ENCODE measurements at places on chromosomes 16 and 17.
A peak's percentile ranks its signal among the peaks of the same experiment; 100 is the strongest.

- no peak for DNase-seq
These were observed 436.5 kb downstream of the HAPSTR1 start for GRCh38 chr16:9527976-9528375.

- no peak for DNase-seq
These were observed 23.6 kb downstream of the CFAP20 start for GRCh38 chr16:58105631-58106030.

DNA sequence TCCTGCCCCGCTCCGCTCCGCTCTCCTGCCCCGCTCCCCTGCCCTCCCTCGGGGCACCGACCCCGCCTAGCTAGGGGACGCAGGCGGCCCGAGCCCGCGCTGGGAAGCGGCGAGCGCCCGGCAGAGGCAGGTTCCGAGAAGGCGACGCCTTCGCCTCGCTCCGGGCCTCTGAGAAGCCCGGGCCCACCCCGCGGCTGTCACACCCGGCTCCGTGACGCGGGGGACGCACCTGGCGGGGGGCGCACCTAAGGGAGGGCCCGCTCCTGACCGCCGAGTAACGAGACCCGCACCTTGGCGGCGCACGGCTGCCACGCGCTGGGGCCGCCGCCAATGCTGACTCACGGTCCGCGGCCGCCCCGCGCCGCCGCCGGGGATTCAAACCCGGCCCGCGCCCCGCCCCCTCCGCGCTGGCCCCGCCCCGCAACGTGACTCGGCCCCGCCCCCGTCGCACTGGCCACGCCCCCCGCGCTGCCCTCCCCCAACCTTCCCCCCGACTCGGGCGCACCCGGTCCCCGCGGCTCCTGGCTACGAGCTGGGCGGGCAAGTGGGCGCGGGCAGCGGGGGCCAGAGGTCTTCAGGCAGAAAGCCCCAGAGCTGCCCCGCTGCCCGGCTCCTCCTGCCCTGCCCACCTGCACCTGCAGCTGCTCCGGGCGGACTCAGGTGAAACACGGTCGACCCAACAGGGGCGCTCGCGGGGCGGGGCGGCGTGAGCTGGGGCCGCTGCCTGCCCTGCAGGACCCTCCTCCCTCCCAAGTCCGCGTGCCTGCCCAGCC, 27.8 kb downstream of the GNPTG start:
- DNase-seq: peak; percentile 81

- peak; percentile 16 for DNase-seq
These were observed 20.2 kb upstream of the MPRIP start for GRCh38 chr17:17022011-17022410.

- DNase-seq: no peak
These were observed 21.7 kb upstream of the TMEM220 start for GRCh38 chr17:10751563-10751962.

Data from right cardiac atrium (tissue), 5 donors.